ENCODE measurements at places on chromosomes 16 and 17.

DNA sequence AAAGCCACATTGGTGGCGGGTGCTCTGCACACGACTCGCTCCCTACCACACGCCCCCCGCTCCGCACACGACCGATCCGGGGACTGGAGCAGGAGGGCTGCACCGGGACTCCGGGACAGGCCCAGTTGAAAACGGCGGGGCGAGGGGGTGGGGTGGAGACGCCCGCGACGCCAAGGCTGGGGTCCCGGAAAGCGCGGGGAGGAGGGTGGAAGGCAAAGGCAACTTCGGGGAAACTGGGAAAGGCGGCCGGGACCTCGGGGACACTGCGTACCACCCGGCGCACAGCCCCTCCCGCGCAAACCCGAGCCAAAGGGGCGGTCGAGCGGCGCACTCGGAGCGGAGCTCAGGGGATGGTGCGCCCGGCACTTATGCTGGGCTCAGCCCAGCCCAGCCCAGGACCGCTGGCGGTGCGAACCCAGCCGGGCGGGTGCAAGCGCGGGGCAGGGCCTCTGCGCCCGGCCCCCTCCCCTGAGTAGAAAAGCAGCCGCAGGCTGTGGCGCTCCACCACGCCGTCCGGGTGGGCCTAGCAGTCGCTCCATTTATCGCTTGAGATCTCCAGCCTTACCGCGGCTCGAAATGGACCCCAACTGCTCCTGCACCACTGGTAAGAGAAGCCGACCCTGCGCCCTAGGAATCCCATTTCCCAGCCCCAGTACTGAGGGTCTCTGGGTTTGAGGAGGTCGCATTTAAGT is at the start of gene MT1M:
Gene MT1M (plus strand): TSS at position 504 of the 692 bp plus-strand sequence. CDS start 73 bp downstream, at position 577.
- peak; percentile 94 for DNase-seq

GRCh38 chr16:86225905-86226371 is 284.4 kb upstream of the FOXF1 start:
- DNase-seq, result no peak

DNA sequence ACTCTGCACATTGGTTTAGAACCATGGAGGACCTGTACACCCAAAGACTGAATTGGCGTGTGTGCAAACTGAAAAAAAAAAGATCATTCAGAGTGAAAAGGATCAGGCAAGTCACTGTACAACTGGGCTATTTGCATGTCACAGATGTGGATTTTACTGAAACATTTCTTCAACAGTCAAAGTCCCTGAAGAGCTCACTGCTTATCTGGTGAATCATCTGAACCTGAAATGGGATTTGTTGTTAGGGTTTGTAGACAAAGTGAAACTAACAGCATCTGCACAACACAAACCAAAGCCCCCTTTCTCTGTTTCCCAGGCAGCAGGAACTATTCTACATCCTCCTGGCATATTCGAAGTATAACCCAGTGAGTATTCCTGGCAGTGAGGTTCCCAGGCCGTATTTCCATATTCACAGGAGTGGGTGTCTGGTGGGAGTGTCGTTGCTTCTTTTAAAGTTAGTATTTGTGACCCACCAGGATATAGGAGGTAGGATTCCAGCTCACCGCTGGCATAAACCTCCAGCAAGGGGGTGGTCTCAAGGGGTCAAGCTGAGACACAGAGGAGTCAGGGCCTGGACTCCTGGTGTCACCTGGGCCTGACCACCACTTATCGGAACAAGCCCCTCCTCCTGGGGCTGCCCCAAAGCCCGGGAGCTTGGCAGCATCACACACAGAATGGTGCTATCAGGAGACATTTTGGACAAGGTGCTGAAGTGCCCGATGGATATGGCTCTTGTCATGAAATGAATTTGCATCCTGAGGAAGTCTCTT is 80.9 kb downstream of the GOSR1 start:
- DNase-seq, result peak; percentile 69

GRCh38 chr17:67386965-67387551 is 10.0 kb downstream of the PITPNC1 start:
- no peak for DNase-seq

GRCh38 chr17:65109990-65110680 is 27.0 kb upstream of the RGS9 start:
- no peak for DNase-seq

- DNase-seq, result no peak
Observed at GRCh38 chr17:19013806-19014627, 9.5 kb upstream of the FAM83G start.

DNA sequence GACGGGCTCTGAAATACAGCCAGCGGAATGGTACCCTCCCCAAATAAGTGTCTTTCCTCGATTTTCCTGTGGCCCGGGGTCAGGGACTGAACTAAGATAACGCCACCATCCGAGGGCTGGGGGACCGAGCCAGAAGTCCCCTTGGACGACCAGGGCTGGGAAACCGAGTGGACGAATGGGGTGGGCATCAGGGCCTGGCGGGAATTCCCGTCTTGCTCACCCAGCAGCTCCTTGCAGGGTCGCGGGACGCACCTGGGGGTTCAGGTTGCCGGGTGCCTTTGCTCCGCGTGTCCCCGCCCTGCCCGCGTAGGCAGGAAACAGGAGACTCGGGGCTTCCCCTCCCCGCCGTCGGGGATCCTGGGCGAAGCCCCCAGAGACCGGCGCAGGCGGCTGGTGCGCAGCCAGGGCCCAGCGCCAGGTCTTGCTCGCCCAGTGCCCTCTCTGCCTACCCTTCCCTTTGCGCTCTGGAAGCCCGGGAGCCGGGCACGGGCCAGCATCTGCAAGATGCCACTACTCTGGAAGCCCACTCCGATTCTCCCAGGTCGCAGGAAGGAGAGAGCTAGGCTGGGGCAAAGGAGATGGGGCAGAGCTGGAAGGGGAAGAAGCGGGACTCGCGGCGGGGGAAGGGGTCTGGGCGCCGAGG is 665 bp upstream of the GRIN2C start:
- no peak for DNase-seq

- no peak for DNase-seq
Observed at GRCh38 chr17:48460052-48460451, 30.0 kb upstream of the SKAP1 start.

- no peak for DNase-seq
Observed at GRCh38 chr16:20707461-20707860, 10.0 kb upstream of the ACSM1 start.

DNA sequence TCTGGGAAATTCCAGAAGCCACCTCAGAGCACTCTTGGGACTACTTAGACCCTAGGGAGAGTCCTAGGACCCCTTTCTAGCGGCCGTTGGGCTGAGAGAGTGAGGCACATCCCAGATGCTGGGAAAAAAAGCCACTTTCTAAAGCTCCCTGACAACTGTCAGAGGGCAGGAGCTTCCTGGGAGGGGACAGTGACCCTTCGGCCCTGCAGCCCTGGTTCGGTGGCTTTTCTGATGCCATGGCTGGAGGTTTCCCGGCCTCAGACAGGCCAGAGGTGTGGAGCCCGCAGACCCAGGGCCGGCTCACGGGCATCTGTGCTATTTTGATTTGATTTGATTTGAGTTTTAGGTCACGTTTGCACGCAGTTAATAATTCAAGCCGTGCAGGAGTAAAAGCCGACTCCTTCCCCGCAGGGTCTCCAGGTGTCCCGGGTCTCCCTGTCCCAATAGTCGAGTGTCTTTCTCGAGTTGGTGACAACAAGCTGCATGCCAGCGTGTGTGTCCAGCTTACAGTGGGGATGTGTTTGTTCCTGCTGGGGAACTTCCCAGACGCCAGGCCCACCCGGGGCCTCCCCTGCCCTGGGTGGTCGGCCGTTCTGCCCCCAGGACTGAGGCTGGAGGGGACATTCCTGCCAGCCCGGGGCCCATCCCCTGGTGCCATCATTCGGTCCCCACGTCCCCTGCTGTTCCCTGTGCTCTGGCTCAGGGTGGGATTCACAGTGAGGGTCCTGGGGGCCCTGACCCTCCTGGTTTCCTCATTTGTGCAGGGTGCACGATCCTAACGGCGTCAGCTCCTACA is 1.0 kb upstream of the CBFA2T3 start:
- DNase-seq, result no peak

- DNase-seq, result no peak
Observed at GRCh38 chr17:41264599-41264998, 579 bp upstream of the KRTAP9-6 start.

DNA sequence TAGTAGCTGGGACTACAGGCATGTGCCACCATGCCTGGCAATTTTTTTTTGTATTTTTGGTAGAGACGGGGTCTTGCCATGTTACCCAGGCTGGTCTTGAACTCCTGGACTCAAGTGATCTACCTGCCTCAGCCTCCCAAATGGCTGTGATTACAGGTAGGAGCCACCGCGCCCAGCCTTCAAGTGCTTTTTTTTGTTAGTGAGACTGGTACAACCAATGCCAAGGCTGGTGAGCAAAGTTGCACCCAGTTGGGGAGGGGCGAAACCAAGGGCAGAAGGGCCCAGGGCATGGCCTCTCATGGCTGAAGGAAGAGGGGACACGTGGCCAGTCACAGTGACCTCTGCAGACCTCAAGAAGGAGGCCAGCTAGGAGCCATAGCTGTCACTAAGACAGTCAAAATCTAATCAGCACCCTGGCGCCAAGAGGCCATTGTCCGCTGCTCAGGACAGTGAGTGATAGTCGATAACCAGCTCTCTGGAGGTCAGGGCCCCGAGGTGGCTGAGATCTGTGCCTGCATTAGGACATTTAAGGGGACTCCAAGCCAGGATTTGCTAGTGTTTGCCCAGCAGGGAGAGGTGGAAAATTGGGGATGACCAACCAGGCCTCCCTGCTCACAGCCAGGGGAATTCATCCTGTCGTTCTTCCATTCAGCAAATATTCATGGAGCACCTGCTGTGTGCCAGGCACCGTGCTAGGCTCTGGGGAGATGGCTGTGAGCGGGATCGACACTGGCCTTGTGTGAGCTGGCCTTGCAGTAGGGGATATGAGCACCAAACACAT is 10.2 kb downstream of the IL4R start:
- DNase-seq, result peak; percentile 68

- DNase-seq, result no peak
Observed at GRCh38 chr17:72481572-72481971, 360.8 kb downstream of the SOX9 start.

- DNase-seq, result no peak
Observed at GRCh38 chr17:32265192-32265923, at the start of gene RHBDL3. Gene RHBDL3, plus strand, starts transcription at chr17:32265832. Its CDS starts 358 bp downstream, at chr17:32266190.

DNA sequence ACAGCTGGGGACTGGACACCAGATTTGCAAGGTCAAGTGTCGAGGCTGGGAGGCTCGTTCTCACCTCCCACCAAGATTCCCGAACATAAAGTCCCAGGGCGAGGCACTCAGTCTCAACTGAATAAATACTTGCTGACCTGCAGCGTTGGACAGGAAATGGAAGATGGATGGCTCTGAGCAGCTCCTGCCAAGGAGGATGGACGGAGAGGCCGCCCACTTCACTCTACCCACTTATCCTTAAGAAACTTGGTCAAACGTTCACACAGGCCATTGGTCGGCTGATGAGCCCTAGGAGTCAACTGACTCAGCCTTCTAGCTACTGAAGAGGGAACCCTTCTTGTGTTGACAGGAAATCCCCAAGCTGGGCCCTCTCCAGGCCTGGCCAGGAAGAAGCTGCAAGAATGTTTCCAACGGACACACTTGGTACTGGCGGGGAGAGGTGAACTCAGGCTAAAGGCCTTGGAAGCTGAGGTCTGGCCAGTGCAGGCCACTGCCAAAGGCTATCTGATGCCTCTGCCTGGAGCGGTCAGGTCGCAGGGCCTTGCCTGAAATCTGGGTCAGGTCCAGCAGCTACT is 50.0 kb downstream of the VAC14 start:
- DNase-seq, result peak; percentile 94

- DNase-seq, result peak; percentile 85
Observed at GRCh38 chr17:17440010-17440843, 36.6 kb upstream of the MED9 start.

- no peak for DNase-seq
Observed at GRCh38 chr17:43034894-43035293, 9.9 kb downstream of the RND2 start.

DNA sequence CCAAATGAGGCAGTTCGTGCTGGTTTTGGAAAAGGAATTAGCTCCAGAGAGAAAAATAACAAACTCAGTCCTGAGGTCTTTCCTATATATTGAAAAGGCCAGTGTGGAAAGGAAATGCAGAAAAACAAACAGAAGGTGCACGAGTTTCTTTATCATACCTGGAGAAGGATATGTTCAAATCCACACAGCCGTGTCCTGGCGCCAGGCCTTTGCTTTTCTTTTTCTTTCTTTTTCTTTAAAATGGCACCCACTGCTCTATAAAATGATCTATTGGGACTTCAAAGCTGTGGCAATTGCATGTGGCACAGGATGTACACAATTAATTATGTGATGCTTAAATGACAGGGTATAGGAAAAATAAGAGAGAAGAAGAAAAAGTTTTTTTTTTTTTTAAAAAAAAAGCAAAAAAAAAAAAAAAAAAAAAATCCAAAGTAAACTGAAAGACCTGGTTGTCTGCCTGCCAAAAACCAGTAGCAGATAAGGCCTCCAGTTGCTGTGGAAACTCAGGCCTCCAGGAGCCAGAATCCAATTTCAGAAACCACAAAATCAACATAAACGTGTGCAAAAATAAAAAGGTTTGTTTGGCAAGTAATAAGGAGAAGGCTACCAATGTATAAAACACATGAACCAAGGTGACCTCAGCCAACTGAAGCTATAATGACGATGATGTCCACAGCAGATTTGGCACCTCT is 957.6 kb upstream of the SOX9 start:
- DNase-seq, result no peak

DNA sequence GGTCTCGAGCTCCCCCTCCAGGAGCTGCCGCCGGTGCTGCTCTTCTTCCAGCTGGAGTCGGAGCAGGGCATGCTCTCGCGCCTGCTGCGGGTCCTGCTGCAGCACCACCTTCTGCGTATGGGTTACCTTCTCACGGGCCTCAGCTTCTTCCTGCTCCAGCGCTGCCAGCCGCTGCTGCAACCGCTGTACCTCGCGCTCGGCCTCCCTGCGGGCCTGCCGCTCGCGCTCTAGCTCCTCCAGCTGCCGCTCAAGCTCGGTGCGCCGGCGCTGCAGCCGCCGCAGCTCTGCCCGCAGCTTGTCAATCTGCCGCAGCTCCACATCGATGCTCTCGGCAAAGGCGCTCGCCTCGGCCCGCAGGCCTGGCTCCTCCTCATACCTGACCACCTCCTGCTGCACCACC is 36.9 kb downstream of the UBN1 start:
- DNase-seq, result peak; percentile 50

- no peak for DNase-seq
Observed at GRCh38 chr16:12740986-12741610, 62.6 kb downstream of the CPPED1 start.

GRCh38 chr17:77606146-77606864 is 352.2 kb upstream of the TNRC6C start:
- DNase-seq, result no peak

DNA sequence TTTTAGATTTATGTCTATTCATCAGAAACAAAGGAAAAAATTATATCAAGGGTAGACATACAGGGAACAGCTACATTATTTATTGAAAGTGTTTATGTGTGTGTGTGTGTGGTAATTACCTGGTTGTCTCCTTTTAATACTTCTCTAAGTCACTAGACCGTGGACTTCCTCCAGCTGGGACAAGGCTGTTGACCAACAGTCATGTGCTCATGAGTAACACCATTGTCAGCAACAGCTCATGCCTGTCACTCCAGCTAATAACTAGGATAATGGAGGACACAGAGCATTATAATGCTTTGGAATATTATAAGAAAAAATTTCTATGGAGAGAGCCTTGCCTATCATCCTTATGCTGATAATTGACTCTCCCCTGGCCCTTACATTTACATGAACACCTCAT is 125.3 kb upstream of the SALL1 start:
- DNase-seq, result no peak
